ENCODE measurements at places on chromosomes 12 and 14. TPM values are rescaled to one million over a fixed set of nuclear protein-coding genes. Genes with fewer than 3 reads are reported as not detected.

Gene ZDHHC22
- not detected for polyA plus RNA-seq

Gene CACNB3
- 0.82 TPM for polyA plus RNA-seq

Gene POTEG
- 0.24 TPM for polyA plus RNA-seq

Gene OAS2
- polyA plus RNA-seq, result 20.4 TPM

Gene CYP46A1
- polyA plus RNA-seq, result 0.16 TPM

Gene KLRC4
- not detected for polyA plus RNA-seq

Gene SOX5
- 3.9 TPM for polyA plus RNA-seq

Gene GLT8D2
- not detected for polyA plus RNA-seq

Gene CD163L1
- polyA plus RNA-seq, result not detected

Gene TMEM132C
- polyA plus RNA-seq, result not detected

Gene NANOG
- not detected for polyA plus RNA-seq

Gene PARPBP
- 1.7 TPM for polyA plus RNA-seq

Gene TSPAN11
- polyA plus RNA-seq, result not detected

Gene CDK4
- 34.8 TPM for polyA plus RNA-seq

Gene CDH24
- 2.1 TPM for polyA plus RNA-seq

Gene RBP5
- polyA plus RNA-seq, result not detected

Gene PPFIA2
- polyA plus RNA-seq, result not detected

Gene CDKN3
- polyA plus RNA-seq, result 1.3 TPM

Gene CLEC4E
- 0.17 TPM for polyA plus RNA-seq

Gene FRS2
- polyA plus RNA-seq, result 21.1 TPM

Gene EDDM3A
- 0.26 TPM for polyA plus RNA-seq

Gene KRT80
- polyA plus RNA-seq, result not detected

Gene EML5
- polyA plus RNA-seq, result 1.7 TPM

Gene IAPP
- not detected for polyA plus RNA-seq

Gene SLC25A47
- not detected for polyA plus RNA-seq

Gene PZP
- not detected for polyA plus RNA-seq

Gene GDF11
- 4.5 TPM for polyA plus RNA-seq

Gene HOXC13
- polyA plus RNA-seq, result not detected

Gene ESR2
- polyA plus RNA-seq, result 3.6 TPM

Gene TAS2R9
- not detected for polyA plus RNA-seq

Gene SLCO1B1
- not detected for polyA plus RNA-seq

Gene RTL1
- polyA plus RNA-seq, result not detected

Gene RD3L
- polyA plus RNA-seq, result not detected

Gene LRCOL1
- polyA plus RNA-seq, result not detected

Gene PAPLN
- polyA plus RNA-seq, result 0.69 TPM

All from B cell (primary cell).